ENCODE measurements at places on chromosomes 16 and 17. TPM values are rescaled to one million over a fixed set of nuclear protein-coding genes. Genes with fewer than 3 reads are reported as not detected.

Gene ABCA6
- not detected for total RNA-seq

Gene FSCN2
- 5.5 TPM for total RNA-seq

Gene MPHOSPH6
- total RNA-seq = 40.4 TPM

DNA sequence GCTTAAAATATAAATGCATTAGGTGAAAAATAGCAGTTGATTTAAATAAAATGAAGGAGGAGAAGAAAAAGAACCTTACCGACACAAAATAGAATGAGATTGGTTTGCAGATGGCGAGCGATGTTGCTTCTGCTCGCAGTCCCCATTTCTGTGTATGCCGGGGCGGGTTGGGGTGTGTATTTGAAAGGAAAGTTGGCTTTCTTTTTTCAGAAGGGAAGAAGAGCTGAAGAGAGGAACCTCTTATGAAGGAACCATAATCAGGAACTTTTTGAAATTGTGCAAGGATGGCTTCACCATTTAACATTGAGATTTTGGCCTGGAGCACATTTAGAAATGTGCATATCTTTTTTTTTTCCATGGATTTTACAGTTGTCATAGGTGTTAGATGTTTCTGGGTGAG, at the start of gene IGSF6:
Gene IGSF6 (minus strand): TSS at position 156 of the 400 bp plus-strand sequence. CDS start 10 bp downstream, at position 146.
- DNase-seq = no peak

DNA sequence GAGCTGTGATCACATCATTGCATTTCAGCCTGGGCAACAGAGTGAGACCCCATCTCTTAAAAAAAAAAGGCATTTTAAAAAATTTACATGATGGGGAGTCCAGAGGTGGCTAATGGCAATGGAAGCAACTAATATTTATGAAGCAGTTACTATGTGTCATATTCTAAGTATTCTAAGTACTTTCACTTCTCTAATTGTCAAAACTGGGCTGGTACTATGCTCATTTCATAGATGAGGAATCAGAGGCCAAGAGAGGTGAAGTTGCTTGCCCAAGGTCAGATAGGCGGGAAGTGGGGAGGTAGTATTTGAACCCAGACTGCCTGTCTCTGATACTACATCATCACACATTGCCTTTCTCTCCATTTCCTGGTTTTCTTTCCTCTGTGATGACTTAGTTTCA, 50.7 kb downstream of the SLC5A11 start:
- DNase-seq = no peak

- DNase-seq = no peak
These were observed 60.5 kb upstream of the MYOCD start for GRCh38 chr17:12605222-12605621.

DNA sequence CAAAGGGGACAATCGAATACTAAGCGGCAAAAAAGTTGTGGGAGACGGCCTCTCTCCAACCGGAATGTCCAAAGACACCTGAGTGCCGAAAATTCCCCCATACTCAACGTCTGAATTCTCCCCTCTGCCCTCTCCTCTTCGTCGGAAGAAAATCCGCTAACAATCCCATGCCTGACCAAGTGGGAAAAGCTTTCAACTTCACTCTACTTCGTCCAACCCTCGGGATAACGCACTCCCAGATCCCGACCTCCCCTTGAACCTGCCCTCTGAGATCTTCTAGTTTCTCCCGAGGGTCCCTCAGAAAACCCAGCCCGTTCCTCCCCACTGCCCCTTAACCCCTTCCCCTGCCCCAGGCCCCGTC, 961 bp downstream of the AMFR start:
- peak; percentile 13 for DNase-seq
